CD4-positive, alpha-beta T cell treated with Interleukin-4 for 4 hours (primary cell): ENCODE measurements at places on chromosomes 13 and 19.

- DNase-seq: no peak
These were observed 52.8 kb downstream of the TNFRSF19 start for GRCh38 chr13:23622985-23623384.

DNA sequence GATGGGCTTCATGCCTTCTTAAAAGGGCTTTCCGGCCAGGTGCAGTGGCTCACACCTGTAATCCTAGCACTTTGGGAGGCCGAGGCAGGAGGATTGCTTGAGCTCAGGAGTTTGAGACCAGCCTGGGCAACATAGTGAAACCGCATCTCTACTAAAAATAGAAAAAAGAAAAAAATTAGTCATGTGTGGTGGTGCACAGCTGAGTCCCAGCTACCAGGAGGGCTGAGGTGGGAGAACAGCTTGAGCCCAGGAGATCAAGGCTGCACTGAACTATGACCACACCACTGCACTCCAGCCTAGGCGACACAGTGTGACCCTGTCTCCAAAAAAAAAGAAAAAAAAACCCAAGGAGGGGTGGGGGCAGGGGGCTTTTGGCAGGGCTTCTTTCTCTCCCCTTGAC, 7.2 kb downstream of the CARS2 start:
- DNase-seq: no peak

DNA sequence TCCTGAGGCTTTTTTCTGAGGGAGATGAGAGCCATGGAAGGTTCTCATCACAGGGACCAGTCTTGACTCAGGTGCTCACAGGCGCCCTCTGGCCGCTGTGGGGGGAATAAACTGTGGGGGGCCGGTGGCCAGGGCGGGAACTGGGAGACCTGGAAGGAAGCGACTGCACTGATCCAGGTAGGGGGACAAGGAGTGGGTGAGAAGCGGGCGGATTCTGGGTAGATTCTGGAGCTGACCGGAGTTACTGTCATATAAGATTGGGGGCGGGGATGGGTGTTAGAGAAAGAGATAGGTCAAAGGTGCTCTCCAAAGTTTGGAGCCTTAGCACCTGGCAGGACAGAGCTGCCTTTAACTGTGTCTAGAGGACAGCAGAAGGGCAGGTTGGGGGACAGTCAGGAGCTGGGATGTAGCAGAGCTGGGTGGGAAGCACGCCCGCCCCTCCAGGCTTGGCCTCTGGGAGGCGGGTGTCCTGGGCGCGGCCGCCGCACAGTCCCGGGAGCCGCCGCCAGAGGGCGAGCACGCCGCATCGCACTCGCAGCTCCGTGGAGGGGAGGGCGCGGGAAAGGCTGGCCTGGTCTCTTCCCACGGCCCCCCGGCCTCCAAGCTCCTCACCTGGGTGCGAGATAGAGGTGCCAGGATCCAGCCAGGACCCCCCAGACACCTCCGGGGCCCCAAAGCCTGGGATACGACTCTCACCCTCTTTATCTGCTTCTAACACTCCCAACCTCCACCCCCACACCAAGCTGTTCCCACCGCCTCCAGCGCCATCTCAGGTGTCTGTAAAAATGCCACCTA, 4.2 kb upstream of the DAND5 start:
- DNase-seq: peak; percentile 75

DNA sequence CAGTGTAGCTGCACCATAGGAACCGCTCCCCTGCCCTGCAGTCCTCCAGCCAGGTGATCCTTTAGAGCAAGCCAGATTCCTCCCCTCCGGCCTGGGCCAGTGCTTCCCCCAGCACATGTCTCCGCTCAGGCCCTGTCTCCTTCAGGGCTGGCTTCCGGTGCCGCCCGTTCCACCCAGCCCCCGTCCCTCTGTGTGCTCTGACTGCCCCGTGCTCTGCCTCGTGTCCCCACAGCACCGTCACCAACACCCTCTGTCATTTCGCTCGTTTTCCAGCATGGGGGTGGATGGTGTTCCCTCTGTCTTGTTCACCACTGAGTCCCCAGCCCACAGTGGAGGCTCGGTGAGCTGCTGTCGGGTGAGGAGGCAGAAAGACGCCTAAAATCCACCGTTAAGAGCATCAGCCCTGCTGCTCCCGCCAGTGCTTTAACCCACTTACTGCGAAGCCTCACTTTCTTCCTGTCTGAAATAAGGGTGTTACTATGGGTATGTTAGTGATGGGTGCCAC, 54.5 kb downstream of the TSSK6 start:
- DNase-seq: peak; percentile 51

- DNase-seq: no peak
These were observed 28.7 kb downstream of the ZSWIM4 start for GRCh38 chr19:13823901-13824300.

- no peak for DNase-seq
These were observed 5.4 kb downstream of the NLRP12 start for GRCh38 chr19:53818756-53819155.
